ENCODE measurements at places on chromosomes 11 and 22.

GRCh38 chr11:41267451-41267850 is 192.0 kb downstream of the LRRC4C start:
- no peak for DNase-seq

DNA sequence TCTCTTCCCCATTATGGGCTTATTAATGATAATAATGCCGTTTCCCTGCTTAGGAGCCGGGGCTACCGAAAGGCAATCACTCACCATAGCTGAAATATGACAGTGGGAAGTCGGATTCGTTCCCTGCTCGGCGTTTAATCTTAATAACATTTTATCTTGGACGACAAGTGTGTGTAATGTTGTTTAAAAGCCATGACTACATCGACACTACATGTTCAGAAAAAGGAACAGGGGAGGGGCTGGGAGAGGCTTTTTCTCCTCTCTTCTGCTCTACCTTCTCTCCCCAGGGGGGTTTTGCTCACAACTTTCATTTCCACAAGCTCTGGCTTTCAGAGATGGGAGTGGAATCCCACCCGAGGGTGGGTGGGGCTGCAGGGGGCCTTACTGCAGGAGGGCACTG is 105.5 kb downstream of the DSCAML1 start:
- DNase-seq: no peak

- DNase-seq: no peak
Measured at GRCh38 chr22:46007003-46007847, 30.3 kb upstream of the WNT7B start.

- DNase-seq: no peak
Measured at GRCh38 chr11:9855579-9856287, 191.9 kb downstream of the SWAP70 start.
